ENCODE measurements at places on chromosomes 12 and 14.

- no peak for DNase-seq
Measured at GRCh38 chr14:103395244-103395643, 10.0 kb downstream of the MARK3 start.

DNA sequence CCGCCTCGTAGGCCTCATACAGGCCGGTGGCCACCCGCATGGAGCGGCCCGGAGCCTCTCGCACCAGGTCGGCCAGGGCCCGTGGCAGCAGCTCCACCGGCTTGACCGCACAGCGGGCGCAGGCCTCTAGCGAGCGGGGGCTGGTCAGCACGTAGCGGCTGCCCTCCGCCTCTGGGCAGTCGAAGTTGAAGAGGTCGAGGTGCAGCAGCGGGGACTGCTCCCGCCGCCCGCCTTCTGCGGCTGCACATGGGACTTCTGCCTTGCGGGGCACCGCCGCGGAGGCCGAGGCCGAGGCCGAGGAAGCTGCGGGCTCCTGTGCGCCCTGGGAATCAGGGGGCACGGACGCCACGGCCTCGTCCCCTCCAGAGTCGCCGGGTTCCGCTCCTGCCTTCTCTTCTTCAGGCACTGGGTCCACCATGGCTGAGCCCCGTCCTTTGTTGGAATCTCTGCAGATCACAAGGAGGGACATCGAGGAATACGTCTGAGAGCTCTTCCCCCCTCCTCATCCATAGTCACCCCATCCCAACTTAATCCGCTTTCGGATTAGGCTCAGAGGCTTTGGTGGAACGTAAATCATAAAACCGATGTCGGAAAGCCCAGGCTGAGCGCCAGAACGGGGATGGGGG is 1.4 kb downstream of the CCDC177 start:
- DNase-seq, result no peak

DNA sequence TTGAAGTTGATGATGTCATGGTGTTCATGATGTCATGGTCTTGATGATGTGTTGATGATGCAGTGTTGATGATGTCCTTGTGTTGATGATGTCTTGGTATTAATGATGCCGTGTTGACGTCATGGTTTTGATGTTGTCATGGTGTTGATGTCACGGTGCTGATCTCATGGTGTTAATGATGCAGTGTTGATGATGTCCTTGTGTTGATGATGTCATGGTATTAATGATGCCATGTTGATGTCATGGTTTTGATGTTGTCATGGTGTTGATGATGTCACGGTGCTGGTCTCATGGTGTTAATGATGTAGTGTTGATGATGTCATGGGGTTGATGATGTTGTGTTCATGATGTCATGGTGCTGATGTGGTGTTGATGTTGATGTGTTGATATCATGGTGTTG is 48.0 kb upstream of the RIMBP2 start:
- DNase-seq, result no peak

- no peak for DNase-seq
Measured at GRCh38 chr14:105899071-105899641, 372.8 kb downstream of the TMEM121 start.

GRCh38 chr12:92076101-92076500 is 69.5 kb downstream of the BTG1 start:
- DNase-seq, result no peak

GRCh38 chr14:53409969-53410368 is 256.8 kb upstream of the DDHD1 start:
- DNase-seq, result no peak

GRCh38 chr14:84468153-84468552 is 1061.8 kb upstream of the FLRT2 start:
- DNase-seq, result no peak

- DNase-seq, result no peak
Measured at GRCh38 chr12:49645146-49646039, 22.0 kb downstream of the PRPF40B start.

- DNase-seq, result no peak
Measured at GRCh38 chr12:20475542-20475941, 107.2 kb downstream of the PDE3A start.

- DNase-seq, result no peak
Measured at GRCh38 chr12:11705010-11705409, 55.5 kb downstream of the ETV6 start.

DNA sequence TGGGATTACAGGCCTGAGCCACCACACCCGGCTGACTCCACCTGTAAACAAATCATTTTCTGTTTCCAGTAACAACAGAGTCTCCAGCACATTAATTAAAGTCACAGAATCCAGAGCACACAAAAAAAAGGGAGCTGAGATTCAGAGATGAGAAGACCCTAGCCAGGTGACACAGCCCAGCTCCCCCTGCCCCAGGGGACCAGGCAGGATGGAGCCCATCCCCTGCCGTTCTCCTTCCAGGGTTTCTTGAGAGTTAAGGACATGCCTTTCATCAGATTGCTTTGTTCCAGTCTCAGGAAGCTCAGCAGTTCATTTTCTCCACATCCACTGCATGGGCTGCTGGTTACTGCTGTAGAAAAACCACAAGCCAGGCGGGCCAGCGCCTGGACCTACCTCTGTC is 81.2 kb downstream of the RIMBP2 start:
- no peak for DNase-seq

GRCh38 chr12:87413784-87414183 is 615.4 kb downstream of the C12orf50 start:
- DNase-seq, result no peak

GRCh38 chr14:91780452-91780851 is 48.6 kb upstream of the CATSPERB start:
- DNase-seq, result no peak

DNA sequence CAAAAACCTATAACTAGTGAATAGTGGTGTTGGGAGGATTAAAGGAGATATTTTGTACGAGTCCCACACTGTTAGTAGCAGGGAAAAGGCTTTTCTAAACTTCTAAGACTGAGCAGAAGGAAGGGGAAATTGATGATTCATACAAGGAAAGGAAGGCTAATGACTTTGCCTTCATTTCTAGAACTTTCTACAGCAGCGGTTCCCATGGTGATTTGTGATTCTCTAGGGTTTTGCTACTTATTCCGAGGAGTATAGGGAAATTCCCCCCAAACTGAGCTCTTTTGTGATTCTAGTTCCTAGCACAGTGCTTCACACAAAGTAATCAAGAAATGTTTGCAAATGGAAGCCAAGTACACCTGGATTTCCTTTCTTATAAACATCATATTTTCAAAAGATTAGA is 23.8 kb upstream of the PWP1 start:
- DNase-seq, result no peak

DNA sequence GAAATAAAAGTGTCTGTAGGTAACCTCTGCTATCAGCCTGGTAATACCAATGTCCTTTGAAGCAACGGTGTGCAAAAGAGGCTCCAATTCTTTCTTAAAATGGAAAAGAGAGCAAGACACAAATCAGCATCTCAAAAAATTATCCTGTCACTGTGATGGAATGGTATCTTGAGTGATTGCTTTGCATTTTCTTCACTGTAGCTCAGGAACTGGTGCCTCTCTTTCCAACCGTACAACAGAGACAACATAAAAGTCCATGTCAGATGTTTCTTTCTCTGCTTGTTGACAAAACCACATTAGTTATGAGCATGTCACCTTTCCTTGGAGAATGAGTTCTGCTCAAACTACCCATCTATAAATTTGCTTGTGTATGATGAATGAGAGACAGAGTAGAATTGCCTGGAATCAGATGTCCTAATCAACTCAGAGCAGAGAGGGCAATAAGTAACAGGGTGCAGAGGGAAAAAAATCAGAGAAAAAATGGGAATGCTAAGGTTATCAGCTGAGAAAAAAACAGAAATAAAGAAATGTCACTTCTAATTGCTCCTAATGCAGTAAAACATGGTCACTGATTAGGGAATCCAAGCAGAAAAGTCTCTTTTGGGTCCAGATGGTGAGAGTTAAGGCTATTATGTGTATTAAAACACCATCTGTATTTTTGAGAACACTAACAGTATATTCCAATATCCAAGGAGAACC is 465.0 kb upstream of the ATP2B1 start:
- no peak for DNase-seq

GRCh38 chr12:91937009-91937408 is 208.6 kb downstream of the BTG1 start:
- no peak for DNase-seq

GRCh38 chr14:100156776-100157175 is 2.7 kb downstream of the DEGS2 start:
- no peak for DNase-seq

GRCh38 chr14:59926534-59926933 is 6.6 kb downstream of the LRRC9 start:
- no peak for DNase-seq

- no peak for DNase-seq
Measured at GRCh38 chr12:132284071-132284826, 45.1 kb downstream of the GALNT9 start.

GRCh38 chr14:65282896-65283253 is 129.7 kb upstream of the FUT8 start:
- no peak for DNase-seq

- no peak for DNase-seq
Measured at GRCh38 chr12:120316798-120317223, 10.8 kb downstream of the PLA2G1B start.

- DNase-seq, result no peak
Measured at GRCh38 chr12:20438299-20438779, 70.0 kb downstream of the PDE3A start.

DNA sequence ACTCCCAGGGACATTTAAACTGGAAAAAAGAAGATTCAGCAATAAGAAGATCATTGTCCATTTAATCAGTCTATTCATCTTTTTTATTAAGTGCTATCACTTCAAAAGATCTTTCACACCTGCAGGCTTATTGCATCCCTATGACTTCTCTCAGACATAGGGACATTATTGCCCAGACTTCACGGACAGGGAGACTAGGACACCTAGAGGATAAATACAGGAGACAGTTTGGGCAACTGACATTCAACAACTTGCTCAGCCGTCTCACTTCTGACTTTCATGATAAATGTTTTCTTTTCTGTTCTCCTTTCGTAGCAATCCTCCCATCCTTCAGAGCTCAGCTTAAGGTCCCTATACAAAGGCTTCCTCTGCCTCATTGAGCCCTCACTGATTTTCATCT is 84.3 kb downstream of the TMEM30B start:
- DNase-seq, result no peak

DNA sequence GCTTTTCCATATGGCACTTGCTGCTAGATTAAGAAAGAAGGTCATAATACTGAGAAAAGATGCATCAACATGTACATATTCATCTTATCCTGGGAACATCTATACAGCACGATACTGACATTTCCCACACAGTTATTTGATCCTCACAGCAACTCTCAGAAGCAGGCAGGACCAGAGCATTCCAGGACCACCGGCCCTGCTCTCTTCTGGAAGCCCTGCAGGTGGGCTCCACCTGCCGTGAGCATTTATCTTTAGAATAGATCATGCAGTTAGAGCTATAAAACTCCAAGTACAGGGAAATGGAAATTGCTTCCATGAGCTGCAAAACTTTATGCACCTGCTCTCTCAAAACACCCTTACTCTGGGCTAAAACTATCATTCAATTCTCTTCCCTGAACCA is 5.5 kb upstream of the BDKRB1 start:
- no peak for DNase-seq

- DNase-seq, result no peak
Measured at GRCh38 chr12:130075497-130076076, 86.7 kb upstream of the FZD10 start.

DNA sequence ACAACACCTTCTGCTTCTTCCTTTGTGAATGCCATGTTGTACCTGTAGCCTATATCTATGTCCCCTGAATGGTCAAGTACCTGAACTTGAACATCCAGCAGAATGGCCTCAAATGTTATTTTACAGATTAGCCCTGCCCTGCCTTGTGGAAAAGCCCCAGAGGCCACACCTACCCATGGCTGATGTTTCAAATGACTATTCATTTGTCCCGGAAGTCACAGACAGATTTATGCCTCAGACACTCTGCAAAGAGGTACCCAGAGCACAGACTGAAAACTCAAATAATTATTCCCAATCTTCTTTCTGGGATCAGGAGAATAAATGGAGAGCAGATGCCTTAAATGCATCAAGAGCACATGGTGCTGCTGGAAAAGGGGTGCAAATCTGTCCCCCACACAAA is 13.0 kb upstream of the DPF3 start:
- no peak for DNase-seq

GRCh38 chr14:80059041-80059440 is 152.3 kb downstream of the DIO2 start:
- no peak for DNase-seq

- DNase-seq, result no peak
Measured at GRCh38 chr12:33427071-33427470, 12.5 kb downstream of the SYT10 start.

- DNase-seq, result no peak
Measured at GRCh38 chr12:79115743-79116142, 251.2 kb downstream of the SYT1 start.

Data from activated CD8-positive, alpha-beta memory T cell treated with anti-CD3 and anti-CD28 coated beads, Interleukin-2, amount 50 U/mL, for 4 hours (primary cell).